ENCODE measurements at places on chromosomes 6 and 20.

- DNase-seq = no peak
These were observed 497.8 kb upstream of the ARID1B start for GRCh38 chr6:156279261-156279969.

GRCh38 chr20:22159276-22159675 lies 425.1 kb downstream of the FOXA2 start:
- DNase-seq = no peak

- DNase-seq = no peak
These were observed 99.0 kb downstream of the TBX18 start for GRCh38 chr6:84665401-84665800.

- DNase-seq = no peak
These were observed 185.1 kb upstream of the RAB32 start for GRCh38 chr6:146358431-146359046.

DNA sequence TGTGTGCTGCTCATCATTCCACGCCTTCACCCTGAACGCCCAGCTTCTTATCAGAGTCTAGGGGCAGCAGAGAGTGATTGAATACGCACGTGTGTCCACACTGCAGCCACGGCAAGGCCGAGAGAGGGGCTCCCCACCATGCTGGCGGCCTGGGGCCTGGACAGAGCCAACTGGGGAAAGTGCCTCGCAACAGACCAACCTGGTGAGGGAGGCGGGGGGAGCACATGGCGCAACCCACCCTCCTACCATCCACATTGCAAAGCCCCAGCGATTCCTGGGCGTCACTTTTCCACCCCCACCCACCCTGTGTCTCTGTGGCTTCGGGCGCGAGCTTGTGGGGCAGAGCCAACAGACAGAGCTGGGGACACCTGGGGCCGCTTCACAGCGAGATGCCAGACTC lies 66.4 kb upstream of the DUSP22 start:
- DNase-seq = no peak

DNA sequence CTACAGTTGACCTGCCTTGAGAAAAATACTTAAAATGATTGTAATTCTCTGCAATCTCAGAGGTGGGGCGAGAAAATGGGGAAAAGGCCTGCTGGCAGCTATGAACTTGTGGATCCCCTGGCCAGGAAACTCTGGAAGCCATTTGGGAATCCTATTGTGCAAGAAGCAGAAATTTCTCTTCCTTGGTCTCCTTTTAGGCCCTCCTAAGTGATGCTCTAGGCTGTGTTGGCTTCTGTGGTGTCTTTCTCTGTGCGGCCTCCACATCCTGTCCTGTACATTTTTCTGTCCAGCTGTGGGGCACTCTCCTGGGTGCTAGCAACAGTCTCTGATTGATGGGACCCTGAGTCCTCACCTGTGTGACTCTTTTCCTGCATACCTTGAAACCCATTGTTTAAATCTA lies 290.9 kb downstream of the FARS2 start:
- no peak for DNase-seq

DNA sequence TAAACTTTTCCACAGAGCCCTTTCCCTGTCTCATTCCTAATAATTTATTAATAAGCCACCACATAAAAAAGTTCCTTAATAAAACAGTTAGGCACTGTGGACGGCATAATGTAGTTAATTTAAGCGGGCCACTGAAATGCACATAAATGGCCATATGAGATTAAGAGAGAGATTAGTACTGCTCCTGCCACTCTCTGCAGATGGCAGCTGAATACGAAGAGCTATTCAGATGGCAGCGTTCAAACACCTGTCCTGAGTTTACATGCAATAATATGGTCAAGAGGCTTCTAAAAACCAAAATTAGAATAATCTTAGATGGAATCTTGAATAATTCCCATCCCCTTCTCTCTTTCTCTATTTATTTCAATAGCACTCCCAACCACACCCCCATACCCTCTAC lies 461.8 kb downstream of the PKHD1 start:
- no peak for DNase-seq

GRCh38 chr20:35263532-35264341 lies 14.2 kb downstream of the MMP24OS start:
- no peak for DNase-seq

DNA sequence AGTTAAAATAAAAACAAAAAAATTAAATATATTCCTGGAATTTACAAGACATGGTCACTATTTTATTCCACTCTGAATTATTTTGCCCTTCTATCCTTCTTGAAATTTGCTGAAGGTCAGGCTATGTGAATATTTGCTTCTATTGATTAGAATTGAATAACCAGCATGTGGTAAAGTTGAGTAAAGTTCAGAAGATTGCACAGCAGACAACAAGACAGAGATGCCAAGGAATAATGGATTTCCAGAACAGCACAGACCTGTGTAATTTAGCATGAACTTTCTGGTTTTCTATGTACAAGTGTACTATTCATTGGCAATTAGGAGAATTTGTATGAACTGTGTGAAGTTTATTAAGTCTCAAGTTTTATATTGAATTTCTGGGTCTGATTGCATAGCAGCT lies 352.4 kb downstream of the TBC1D32 start:
- DNase-seq = no peak

DNA sequence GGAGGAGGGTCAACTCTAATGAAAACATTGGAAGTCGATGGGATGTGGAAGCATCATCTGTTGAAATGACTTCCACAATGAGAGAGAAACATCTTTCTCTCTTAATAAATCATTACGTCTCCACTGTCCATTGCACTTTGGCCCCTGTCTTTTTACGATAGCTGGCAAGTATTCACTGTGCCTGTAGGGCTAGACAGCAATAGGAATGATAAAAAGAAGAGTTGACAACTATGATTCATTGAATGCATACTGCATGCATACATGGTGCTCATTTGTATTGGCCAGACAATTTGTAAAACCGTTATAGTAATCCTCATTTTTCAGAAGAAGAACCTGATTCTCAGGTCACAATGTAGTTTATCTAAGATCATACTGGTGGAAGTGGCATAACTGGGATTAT lies 220.3 kb downstream of the KCNQ5 start:
- no peak for DNase-seq

- no peak for DNase-seq
These were observed 25.8 kb downstream of the PTCHD4 start for GRCh38 chr6:48085131-48085741.

GRCh38 chr6:16206595-16207037 lies 31.8 kb upstream of the GMPR start:
- no peak for DNase-seq

- DNase-seq = no peak
These were observed 67.8 kb upstream of the EPB41L1 start for GRCh38 chr20:36086767-36087166.

- DNase-seq = no peak
These were observed 142.4 kb upstream of the INSM1 start for GRCh38 chr20:20225325-20226043.

GRCh38 chr6:135087803-135088202 lies 33.2 kb upstream of the HBS1L start:
- no peak for DNase-seq

DNA sequence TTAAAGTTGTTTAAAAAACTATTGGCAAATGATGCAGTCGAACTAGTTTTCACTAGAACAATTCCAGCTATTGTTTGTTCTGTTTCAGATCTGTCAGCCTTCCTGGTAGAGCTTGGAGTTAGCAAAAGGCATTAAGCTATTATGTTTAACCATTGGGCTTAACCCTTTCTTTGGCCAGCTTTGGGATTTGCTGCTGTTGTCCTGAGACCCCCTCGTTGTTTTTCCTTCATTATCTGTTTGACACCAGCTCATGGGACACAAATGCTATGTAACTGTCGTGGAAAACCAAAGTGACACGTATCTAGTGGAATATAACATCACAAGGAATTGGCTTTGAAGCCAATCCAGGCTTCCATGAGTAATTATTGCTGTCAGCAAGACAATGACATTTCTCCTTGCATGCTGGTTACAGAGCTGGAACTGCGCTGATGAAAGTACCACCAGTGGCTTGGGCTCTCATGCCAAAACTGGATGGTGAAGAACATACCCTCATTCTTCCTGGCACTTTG lies 96.0 kb downstream of the EYA2 start:
- DNase-seq = no peak

- DNase-seq = no peak
These were observed 68.2 kb upstream of the STXBP5 start for GRCh38 chr6:147136057-147136456.

DNA sequence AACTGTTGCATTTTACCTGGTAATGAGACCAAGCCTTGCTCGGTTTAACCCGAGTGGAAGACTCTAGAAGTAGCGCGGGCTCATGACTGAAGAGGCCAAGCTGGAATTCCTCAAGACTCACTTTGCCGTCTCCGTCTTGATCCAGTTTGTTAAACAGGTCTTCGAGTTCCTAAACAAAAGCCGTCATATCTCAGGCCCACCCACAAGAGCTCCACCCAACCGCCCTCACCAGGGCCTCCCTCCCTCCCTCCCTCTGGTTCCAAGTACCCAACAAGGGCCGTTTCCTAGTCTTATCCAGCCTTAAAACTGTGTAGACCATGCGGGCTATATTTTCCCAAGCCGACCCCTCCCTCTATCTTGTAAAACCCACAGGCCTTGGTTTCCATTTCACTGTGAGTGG lies 81.4 kb downstream of the NINL start:
- no peak for DNase-seq

GRCh38 chr6:111812060-111813038 lies 60.9 kb downstream of the FYN start:
- no peak for DNase-seq

DNA sequence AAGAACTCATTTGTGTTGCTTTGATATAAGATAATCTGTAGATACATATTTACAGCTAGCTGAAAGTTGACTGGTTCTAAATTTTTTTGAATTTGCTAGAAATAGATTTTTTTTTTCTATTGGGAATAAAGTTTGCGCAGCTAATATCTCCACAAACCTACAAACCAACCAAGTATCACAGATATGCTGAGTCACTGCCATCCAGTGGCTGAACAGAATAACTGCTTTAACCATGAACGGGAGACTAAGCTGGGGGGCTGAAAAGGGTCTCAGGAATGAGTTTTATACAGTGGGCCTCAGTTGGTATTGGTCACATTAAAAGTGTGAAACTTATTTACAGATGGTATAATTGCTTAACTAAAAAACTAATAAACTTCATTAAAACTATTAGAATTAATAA lies 326.7 kb upstream of the CNR1 start:
- DNase-seq = no peak

GRCh38 chr6:43771210-43771857 lies 1.3 kb downstream of the VEGFA start:
- no peak for DNase-seq

- DNase-seq = no peak
These were observed 328.4 kb downstream of the DHX35 start for GRCh38 chr20:39290575-39290974.

DNA sequence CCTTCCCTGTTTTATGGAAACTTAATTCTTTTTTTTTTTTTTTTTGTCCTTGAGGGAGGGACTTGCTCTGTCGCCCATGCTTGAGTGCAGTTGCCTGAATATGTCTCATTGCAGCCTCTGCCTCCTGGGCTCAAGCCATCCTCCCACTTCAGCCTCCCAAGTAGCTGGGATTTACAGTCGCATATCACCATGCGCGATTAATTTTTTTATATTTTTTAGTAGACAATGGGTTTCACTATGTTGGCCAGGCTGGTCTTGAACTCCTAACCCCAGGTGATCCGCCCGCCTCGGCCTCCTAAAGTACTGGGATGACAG lies 654 bp downstream of the TMEM14C start:
- no peak for DNase-seq

Measured in stimulated activated CD4-positive, alpha-beta T cell treated with anti-CD3 and anti-CD28 coated beads, Interleukin-15, amount 100 ng/mL, for 1 hour (primary cell).